ENCODE measurements at places on chromosomes 3 and 15.

DNA sequence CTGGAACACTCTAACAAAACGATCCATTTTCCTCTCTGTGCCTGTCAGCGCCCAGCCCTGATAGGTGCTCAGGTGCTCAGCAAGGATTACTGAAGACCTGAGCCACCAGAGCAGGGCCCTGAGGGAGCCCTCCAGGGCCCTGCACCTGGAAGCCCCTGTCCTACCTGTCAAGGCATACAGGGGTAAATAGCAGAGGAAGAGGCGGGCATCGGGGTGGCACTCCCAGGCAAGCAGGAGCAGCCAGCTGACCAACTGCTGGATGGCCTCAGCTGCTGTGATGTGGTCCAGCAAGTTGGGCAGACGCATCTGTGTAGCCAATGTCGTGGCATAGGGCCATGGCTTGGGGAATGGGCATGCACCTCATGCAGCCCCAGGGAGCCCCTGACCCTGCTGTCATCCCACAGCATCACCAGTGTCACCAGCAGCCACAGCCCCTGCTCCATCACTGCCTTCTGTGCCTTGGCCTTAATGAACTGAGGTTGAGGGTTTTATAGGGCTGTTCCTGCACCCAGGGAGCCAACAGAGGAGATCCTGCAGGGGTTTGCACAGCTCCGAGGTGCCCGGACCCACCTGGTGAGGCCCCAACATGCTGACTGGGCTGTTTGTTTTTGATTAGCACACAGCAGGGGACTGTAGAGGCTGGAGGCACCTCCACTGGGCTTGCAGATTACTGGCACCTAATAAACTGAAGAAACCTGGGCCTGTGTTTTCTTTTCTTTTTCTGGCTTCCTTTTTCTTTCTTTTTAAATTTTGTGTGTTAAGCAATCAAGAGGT is 7.9 kb upstream of the WDR6 start:
- DNase-seq = no peak

DNA sequence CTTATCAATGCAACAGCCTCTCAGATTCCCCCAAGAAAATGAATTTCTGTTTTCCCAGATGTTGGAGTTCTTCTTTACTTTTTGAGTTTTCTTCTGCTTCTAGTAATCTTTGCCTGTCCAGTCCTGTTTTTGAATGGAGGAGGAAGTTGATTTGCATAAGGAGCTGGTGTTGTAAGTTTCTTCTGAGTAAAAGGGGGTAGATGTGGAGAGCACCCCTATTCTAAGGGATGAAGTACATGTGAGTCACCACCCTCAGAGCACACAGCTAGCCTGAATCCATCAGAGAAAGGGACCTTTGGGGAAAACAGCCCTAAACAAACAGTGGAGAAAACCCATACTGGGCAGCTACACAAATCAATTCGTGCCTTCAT is 34.5 kb downstream of the ACAA1 start:
- no peak for DNase-seq

DNA sequence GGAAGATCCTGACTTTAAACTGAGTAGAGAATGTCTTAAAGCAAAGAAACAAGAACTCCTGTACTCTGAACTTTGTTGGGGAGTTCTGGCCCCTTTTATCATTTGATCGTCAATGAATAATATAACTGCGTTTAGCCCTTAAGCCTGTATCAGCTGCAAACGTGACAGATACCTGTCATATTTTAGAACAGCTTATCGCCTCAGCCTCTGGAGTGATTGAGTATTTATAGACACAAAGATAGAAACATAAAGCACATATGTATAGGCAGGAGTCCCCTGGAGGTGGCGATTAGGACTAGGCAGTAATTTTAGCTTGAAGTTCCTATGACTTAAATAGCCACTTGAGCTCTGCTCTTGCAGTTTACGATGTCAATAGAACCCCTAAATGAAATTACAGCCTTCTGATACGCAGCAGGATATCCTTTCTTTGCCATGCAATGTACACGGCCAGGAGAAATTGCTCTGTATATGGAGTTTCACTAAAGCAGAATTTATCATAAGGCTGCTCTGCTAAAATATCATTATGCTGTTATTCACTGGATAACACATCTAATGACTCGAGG is 321.8 kb downstream of the TIGIT start:
- no peak for DNase-seq

GRCh38 chr15:65580287-65580686 is 30.6 kb downstream of the INTS14 start:
- no peak for DNase-seq

GRCh38 chr3:152706991-152707713 is 127.8 kb upstream of the P2RY1 start:
- no peak for DNase-seq

DNA sequence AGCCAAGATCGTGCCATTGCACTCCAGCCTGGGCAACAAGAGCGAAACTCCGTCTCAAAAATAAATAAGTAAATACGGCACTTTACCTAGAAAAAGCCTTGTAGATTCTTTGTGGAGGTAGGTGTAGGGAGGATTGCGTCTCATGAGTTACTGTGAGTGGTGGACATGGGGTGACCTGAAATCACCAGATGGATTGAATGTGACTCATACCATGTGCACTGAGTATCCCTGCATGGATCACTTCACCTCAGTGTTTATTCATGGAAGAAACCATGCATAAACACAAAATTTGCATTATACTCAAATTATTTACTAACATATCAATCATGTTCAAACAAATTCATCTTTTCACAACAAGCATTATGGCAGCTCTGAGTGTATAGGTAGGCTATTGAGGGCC is 55.9 kb downstream of the MRPS25 start:
- no peak for DNase-seq

- no peak for DNase-seq
Measured at GRCh38 chr3:139772539-139773500, 95.0 kb upstream of the NMNAT3 start.

- no peak for DNase-seq
Measured at GRCh38 chr3:179398574-179399231, 51.2 kb downstream of the MFN1 start.

DNA sequence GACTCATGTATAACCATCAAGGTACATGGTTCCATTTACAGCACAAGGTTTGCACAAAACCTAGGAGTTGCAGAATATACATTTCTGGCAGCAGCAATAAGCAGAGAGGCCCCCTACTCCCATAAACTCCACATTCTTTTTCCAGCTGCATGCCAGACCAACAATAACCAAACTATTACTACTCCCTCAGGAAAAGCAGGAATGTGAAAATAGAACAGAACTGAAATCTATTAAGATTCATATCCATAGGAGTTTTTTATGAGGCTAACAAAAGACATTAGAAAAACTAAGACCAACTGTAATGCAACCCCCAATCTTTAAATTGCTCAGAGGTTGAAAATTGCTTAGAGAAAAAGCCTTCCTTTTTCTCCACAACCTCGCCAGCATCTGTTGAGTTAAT is 27.6 kb upstream of the TOP2B start:
- DNase-seq = no peak

- DNase-seq = no peak
Measured at GRCh38 chr3:23668430-23668904, 137.3 kb upstream of the UBE2E1 start.

- no peak for DNase-seq
Measured at GRCh38 chr3:162468791-162469190, 972.2 kb downstream of the OTOL1 start.

DNA sequence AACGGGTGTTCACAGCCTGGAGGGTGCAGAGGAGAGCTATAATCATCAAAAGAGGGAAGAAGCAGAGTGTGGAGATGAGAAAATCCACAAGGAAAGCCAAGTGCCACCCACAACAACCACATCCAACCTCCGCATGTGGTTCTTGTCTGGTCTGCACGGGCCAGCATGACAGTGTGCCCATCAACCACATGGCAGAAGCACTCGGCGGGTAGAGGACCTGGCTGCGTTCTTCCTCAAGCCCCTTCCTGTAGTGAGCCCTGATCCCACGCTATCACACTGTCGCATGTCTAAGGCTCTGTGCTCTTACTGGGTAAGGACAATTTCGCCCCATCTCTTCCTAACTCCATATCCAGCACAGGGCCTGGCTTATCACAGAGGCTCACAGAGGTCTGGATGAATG is 41.9 kb downstream of the PTPN23 start:
- no peak for DNase-seq

- DNase-seq = no peak
Measured at GRCh38 chr15:71301958-71302621, 186.8 kb downstream of the THSD4 start.

GRCh38 chr3:178804606-178805005 is 267.0 kb downstream of the ZMAT3 start:
- no peak for DNase-seq

DNA sequence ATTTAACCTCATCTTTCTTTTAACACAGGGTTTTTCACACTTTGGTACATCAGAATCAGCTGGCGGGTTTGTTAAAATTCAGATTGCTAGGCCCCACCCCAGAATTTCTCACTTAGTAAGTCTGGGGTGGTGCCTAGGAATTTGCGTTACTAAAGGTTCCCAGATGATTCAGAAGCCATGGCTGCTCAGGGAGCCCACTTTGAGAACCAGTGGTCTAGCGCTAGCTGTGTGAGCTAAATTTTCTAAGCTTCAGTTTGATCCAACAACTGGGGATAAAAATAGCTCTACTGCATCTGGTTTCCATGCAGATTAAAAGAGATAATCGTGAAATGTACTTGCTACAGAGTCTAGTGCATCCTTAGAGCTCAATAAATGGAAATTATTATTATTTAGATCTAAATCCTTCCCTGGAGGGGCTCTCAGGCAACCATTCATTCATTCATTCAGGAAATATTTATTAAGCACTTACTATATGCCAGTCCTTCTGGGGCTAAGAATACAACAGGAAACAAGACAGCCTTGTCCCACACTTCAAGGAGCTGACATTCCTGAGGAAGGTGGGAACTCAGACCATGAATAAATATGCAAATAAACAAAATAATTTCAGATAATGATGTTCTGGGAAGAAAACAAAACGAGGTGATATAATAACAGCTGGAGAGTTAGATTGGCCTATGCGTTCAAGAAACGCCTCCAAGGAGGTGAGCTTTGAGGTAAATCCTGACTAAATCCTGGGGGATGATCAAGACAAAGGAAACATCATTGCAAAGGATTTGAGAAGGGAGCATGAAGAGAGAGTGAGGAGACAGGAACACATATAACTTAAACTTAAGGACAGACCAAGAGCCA is 3.9 kb upstream of the CIDEC start:
- no peak for DNase-seq

- no peak for DNase-seq
Measured at GRCh38 chr3:128447561-128448013, 19.1 kb downstream of the DNAJB8 start.

DNA sequence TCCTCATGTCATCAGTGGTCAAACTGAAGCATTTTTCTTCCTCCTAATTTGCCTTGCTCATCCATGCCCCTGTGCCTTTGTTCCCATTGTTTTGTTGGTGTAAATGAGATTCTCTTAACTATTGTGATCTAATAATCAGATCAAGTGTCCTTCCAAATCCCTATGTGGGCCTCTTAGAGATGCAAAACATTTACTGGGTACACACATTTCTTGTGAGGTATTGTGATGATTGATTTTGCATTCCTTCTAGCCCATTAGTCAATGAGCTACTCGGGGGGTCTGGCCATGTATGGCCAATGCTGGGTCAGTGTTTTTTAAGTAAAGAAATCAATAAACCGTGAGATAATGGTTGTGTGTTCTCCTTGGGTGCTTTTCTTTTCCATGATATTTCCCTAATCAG is 580.4 kb downstream of the VGLL3 start:
- no peak for DNase-seq

DNA sequence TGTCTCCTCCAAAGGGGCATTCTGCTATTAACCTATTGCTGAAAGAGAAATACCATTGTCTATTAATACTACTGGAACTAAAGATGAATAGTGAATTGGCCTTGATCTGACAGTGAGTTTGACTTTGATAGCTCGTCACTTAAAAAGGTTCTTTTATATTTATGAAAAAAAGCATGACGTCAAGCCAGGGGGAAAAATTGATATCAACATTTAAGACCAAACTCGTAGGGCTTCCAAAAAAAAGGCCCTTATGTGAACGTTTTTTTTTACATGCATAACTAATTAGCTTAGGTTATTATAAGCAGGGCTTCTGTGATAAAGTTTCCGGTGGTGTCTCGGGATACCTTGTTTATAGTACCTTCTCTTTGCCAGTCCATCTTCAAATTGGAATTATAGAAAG is 63.3 kb upstream of the SAMMSON start:
- no peak for DNase-seq

- DNase-seq = no peak
Measured at GRCh38 chr15:85044894-85045293, 63.2 kb downstream of the PDE8A start.

DNA sequence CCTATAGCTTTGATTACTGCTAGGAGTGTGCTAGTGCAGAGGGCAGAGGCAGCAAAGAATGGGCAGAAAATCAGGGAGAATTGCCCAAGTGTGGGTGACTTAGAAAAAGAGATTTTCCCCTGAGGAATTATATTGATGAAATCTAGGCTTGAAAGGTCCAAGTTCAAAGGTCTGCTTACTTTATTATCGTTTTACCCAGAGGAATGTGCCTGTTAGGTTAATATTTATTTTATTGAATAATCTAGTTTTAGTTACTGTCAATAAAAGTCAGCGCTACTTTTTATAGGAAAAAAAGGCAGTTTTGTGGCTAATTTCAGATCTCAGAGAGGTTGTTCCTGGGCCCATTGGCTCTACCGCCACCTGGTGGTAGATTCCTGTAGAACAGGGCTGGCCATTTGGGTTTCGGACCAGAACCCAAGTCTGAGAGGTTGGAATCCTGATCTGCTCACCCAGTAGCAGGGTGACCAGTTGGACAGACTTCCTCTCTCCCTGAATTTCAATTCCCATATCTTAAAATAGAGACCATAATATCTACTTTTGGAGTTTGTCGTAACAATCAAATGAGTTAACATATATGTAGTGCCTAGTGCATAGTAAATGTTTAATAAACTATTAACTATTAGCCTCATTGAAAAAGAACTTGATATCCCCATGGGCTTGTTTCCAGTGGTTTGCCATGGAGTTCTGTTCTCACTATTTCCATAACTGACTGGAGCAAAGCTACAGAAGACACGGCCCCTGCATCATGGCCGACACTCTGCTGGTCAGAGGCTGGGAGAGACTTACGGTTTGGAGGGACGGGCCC is 62.7 kb upstream of the ZNF148 start:
- peak; percentile 20 for DNase-seq

- no peak for DNase-seq
Measured at GRCh38 chr15:70547846-70548487, 215.4 kb downstream of the UACA start.

DNA sequence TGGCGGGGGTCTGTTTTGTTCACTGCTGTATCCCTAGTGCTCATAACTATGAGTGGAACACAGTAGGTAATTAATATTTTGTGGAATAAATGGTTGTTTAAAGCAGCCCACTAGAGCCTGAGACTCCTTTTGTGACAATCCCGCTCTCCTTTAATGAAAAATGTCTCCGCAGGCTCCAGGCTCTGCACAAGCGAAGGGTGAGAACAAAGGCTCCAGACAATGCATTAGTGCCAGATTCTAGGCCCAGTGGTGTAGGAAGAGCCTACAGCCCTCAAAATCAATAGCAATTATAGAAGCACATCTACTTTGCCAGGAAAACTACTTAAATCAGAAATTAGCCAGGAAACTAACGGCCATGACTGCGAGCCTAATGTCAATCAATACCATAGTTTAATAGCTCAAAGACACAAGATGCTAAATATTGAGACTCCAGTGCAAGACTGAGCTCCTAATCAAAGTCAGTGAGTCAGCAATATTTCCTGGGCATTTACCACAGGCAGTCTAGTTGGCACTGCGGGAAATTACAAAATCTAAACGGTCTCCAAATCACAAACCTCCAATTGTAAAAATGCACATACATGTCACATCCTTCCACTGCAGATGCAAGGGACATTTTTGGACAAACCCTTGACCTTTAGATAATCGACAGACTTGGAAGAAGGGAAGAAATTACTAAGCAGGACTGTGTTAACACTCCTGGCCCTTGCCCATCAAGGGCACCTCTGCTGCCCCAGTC is 2.3 kb downstream of the ANXA2 start:
- no peak for DNase-seq

- DNase-seq = no peak
Measured at GRCh38 chr3:42368861-42369260, 41.5 kb downstream of the LYZL4 start.
